ENCODE measurements at places on chromosomes 12 and 14.

DNA sequence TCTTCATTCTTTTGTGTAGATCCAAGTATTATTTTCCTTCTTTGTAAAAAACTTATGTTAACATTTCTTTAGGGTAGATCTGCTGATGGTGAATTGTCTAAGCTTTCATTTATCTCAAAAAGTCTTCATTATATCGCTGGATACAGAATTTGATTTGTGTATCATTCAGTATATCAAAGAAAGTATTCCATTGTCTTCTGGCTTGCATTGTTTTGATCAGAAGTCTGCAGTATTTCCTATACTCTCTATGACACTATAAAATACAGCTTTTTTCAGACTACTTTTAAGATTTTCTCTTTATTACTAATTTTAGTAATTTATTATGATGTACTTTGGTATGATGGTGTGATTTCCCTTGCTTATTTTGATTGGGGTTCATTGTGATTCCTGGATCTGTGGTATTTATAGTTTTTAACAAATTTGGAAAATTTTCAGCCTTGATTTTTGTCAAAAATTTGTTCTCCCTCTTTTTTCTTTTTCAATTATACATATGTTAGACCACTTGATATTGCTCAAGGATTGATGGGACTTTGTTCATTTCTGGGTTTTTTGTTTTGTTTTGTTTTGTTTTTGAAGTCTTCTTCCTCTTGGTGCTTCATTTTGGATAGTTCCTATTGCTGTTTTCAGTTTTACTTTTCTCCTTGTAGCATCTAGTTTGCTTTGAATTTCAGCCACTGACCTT lies 176.5 kb downstream of the ZFP36L1 start:
- no peak for DNase-seq

DNA sequence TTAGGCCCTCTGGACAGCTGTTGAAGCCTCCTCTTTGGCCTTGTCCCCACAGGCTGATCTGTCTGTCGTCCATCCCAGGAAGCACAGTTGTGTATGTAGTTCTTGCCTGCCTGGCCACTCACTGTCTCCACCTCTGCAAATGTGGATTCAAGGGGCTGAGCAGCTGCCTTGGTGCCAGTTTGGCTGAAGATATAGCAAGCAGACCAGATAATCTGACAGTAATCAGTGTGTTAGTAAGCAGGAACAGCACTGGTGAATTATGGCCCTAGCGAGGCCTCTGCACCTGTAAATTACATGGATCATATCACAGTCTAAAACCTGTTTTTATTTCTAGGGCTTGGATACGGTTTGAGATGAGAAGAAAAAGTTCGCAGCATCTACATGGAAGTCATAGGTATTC lies 282.5 kb upstream of the NOS1 start:
- DNase-seq = no peak

GRCh38 chr14:96494331-96494730 lies 7.9 kb upstream of the PAPOLA start:
- DNase-seq = no peak

GRCh38 chr14:28340816-28341215 lies 425.8 kb upstream of the FOXG1 start:
- no peak for DNase-seq

- DNase-seq = no peak
Measured at GRCh38 chr14:100545359-100545758, 41.9 kb downstream of the BEGAIN start.

GRCh38 chr12:53980802-53981496 lies 4.0 kb upstream of the HOXC10 start:
- DNase-seq = no peak

GRCh38 chr14:101259748-101260147 lies 301.5 kb upstream of the DIO3 start:
- no peak for DNase-seq

- DNase-seq = no peak
Measured at GRCh38 chr14:24233538-24233866, 773 bp downstream of the GMPR2 start.

- DNase-seq = no peak
Measured at GRCh38 chr14:34398024-34398423, 64.0 kb downstream of the SPTSSA start.

DNA sequence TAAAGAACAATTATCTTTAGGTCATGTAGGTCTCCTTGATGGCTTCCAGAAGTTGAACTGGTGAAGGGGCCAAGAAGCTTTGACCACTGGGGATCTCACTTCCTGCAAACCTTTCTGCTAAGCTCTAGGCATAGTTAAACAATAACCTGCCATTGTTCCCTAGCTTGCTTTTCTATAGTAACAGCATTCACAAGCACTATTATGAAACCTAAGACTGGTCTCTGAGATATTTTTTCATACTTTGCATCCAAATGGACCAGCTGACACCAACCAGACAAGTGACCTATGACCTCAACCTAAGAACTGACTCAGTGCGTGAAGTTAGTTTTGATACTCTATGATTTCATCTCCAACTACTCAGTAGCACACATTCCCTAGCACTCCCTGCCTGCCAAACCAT lies 129.1 kb downstream of the PTPRB start:
- DNase-seq = no peak

DNA sequence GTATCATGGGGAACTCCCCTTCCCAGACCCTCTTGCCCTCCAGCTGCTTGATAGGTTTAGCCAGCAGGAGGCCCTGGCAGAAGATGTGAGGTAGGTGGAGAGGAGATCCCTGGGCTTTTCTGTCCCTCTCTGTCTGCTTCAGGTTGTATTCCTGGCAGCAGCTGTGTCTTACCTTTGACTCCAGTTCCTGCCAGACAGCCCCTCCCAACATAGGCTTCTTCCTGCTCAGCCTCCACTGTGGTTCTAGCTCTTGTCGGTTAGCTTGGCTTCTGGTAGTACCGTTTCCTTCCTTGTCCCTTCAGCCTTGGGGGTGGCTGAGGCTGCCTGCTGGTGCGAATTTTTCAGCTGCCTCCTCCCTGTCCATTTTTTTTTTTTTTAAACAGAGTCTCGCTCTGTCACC lies 215.7 kb upstream of the CRY1 start:
- no peak for DNase-seq

GRCh38 chr12:104275689-104276088 lies 27.9 kb upstream of the EID3 start:
- DNase-seq = no peak

DNA sequence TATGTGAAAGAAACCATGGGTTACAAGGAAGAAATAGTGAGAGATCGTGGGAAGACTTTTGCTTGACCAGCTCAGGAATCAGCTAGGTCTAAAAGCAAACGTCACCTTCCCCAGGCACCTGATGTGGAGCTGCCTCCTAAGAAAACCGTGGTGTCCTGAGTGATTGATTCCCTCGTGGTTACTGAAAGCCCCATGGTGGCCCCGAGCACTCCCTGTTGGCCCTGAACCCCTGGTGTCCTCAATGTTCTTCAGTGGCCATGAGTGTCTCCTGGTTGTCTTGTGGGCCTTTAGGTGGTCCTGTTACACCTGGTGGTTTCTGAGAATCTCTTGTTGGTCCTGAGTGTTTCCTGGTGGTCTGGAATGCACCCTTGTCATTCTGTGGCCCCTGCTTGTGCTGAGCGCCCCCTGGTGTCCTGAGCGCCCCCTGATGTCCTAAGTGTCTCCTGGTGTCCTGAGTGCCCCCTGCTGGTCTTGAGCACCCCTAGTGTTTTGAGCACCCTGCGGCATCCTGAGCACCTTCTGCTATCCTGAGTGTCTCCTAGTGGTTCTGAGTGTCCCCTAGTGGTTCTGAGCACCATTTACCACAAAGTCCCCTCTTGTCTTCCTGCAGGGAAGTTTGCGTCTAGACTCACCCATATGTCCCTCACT lies 518.7 kb downstream of the TMEM121 start:
- DNase-seq = peak; percentile 77

DNA sequence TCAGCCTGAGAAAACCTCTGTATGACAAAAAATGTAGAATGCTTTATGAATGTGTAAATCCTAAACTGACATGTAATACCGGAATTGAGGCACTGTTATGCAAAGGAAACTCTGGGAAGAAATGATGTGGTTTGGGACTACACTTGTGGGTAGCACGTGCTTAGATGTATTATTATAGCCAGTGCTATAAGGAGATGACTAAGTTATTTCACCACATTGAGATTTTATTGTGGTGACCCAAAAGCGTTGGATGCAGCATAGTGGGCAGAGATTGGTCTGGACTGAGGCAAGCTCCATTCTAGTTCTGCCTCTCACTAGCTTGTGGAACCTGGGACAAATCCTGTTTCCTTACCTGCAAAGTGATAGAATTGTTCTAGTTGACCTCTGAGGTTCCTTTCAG lies 172.2 kb downstream of the SNAPC1 start:
- no peak for DNase-seq

DNA sequence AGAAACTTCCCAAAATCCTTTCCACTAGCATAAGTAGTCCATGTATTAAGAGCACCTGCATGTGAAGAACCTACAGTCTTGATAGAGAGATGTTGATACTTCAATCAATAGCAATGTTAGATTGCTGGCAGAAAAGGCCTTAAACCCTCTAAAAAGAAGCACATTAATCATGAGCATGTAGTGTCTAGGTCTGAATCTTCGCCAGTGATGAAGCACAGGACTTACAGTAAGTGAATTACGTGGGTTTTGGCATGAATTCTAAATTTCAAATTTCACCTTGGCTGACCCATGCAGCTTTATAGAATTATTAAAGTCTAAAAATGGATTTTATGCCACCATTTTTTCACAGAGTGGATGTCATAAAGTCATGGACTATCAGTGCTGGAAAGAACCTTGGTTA lies 791.6 kb upstream of the NOVA1 start:
- no peak for DNase-seq

DNA sequence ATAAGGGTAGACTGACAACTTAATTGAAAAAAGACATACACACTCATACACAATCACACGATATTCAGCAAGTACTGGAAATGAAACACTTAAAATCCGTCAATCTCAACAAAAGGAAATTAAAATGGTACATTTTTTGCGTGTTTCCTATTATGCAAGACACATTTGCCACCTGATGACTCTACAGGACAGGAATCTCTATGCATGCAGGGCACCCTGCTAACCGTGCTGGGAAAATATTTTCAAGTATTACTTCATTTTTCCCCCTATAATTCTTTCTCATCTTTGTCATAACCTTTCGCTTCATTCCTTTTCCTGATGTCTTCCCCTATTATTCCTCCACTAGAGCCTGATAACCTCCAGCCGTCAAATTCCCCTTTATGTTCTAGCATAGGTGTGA lies 150.2 kb downstream of the TMEM132D start:
- DNase-seq = no peak

GRCh38 chr14:22737052-22737451 lies 29.4 kb upstream of the OXA1L start:
- peak; percentile 68 for DNase-seq

DNA sequence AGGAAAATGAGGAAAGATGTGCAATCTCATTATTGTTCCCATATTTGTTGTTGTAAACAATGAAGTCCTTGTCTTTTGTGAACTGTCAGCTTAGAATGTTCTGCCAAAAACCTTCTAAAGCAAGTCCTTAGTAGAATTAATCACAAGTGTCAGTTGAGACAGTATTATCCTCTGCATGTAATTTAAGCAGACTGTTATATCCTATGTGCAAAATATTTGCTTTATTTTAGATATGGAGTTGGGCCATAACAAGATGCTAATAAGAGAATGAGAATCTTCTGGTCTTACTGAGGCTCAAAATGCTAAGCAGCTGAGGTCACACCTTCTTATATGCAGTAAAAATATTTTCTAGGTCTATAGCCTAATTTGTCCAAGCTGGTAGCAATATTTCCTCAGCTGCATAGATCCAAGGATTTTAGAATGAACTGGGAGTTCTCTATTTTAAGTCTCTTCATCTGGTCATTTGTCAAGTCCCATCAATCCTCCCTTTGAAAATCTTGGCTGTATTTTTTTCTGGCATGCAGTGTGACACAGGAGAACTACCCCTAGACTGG lies 222.3 kb upstream of the NAV3 start:
- DNase-seq = no peak

GRCh38 chr14:33486332-33486890 lies 464.5 kb downstream of the EGLN3 start:
- DNase-seq = no peak

DNA sequence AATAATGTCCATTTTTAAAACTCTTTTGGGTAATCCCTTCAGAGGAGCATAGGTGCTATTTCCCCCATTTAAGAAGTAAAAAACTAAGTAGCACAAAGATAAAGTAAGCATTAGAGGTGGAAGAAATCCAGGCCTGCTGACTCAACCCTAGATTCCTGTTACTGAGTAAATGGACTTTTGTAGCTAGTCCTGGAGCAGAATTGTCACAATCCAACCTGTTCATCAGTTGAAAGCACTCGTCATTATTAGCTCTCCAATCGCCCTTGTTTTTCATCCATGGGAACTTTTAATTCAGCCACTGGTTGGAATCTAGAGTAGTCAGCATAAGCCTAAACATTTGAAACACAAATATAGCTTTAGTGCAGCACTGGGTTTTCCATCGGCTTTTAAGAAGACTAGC lies 139.5 kb upstream of the AMIGO2 start:
- DNase-seq = no peak

DNA sequence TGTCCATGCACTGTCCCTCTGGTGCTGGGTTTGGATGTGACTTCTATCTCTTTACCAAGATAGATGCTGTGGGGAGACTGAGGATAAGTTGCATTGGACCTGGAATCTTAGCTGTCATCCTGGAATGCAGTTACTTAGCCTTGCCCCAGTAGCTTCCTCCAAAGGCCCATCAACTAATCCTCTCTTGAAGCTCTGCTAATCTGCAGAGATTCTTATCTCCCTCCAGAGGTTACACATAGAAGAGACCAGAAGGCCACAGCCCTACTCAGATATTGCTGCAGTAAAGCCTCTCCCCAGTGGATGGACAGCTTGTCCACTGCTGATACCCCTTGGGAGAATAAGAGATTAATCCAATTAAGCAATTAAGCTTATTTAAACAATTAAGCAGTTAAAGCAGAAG lies 867.2 kb downstream of the BCL11B start:
- no peak for DNase-seq

DNA sequence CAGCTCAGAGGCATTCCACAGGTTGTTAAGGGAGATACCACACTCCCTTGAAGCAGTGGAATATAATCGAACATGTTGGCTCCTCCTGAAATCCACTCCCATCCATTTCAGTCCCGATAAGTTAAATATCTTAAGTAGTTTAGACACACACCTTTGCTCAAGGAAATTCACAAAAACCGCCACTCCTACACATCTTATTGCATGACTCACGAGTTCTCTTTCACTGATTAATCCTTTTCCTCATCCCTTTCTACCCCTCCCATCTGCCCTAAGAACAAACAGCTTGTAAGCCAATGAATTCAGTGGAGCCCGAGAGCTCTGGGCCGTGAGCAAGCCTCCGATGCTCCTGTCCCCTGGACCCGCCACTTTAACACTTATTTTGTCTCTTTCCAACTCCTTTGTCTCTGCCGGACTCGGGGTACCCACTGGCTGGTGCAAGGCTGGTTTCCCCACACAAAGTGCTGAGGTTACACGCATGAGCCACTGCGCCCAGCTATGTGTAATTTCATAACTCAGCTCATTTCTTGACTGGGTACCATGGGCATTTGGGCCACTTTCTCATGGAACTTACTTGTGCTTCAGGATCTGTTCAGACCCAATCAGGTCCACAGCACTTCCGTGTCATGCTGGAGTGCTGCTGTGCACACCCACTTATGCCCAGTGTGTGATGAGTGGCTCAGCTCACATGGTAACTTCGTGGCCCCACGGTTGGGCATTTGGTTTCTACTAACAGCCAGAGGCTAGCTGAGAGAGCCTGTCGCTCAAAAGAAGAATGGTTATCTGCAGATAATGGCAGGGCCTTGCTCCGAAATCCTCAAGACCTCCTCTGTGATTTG lies 171.8 kb upstream of the ALG10B start:
- DNase-seq = no peak

- DNase-seq = no peak
Measured at GRCh38 chr14:81133400-81133799, 87.4 kb downstream of the GTF2A1 start.

- DNase-seq = no peak
Measured at GRCh38 chr12:65895759-65896656, 71.7 kb downstream of the HMGA2 start.

- DNase-seq = no peak
Measured at GRCh38 chr14:64778104-64778754, 74.0 kb downstream of the PLEKHG3 start.
